ENCODE measurements at places on chromosomes 12 and 14. TPM values are rescaled to one million over a fixed set of nuclear protein-coding genes. Genes with fewer than 3 reads are reported as not detected.

Gene CPM
- total RNA-seq, result 0.43 TPM

Gene CYP46A1
- 0.10 TPM for total RNA-seq

Gene ADSS1
- 1.2 TPM for total RNA-seq

DNA sequence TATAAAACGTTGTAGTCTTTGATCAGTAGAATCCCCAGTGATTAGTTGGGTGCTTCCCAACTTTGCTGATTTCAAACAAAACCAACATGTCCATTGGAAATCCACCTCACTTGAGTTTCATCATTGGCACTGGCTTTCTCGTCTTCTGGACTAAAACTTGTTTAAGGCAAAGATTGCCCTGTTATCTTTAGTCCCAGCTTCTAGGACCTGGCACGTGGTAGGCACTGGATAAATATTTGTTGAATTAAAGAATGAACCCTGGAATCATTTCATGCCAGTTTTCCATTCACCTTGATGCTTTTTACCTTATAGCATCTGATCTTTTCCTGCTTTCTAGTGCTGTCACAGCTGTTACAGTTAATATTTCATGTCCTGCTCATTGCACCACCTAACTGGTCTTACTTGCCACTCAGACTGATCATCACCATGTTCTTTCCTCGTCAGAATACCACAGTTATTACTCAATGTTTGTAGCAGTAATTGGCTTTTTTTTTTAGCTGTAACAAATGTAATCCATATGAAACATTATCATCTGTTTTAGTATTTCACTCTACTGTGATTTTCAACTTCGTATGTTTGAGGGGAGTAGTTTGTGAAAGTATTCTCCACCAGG is 7.3 kb upstream of the C12orf50 start:
- DNase-seq, result peak; percentile 12

DNA sequence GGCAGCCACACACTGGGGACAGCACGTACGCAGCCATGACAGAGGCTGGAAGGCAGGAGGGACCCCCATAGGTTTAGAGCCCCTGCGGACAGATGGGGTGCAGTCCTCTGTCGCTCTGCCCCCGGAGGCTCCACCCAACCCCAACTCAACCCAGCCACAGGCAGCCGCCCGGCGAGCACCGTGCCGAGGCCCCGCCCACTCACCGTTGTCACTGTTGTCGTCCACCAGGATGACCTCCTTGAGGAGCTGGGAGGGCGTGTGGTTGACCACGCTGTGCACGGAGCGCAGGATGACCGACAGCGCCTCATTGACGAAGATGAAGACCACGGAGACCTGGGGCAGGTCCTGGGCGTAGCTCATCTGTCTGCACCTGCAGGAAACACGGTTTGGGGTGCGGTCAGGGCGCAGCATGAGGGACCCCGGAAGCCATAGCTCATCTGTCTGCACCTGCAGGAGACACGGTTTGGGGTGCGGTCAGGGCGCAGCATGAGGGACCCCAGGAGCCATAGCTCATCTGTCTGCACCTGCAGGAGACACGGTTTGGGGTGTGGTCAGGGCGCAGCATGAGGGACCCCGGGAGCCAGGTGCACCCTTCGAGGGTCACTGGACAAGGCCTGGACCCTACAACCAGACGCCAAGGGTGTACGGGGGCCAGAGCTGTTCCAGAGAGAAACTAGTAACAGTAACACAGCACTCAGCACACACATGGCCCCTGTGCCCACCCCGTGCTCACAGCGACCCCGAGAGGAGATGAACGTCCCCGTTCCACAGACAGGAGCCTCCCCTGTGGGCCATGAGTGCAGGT is 66.9 kb downstream of the GALNT9 start:
- no peak for DNase-seq

- DNase-seq, result no peak
These were observed 22.4 kb upstream of the PPM1H start for GRCh38 chr12:62957233-62957953.

- no peak for DNase-seq
These were observed 331.1 kb downstream of the GLT1D1 start for GRCh38 chr12:129184127-129184928.

DNA sequence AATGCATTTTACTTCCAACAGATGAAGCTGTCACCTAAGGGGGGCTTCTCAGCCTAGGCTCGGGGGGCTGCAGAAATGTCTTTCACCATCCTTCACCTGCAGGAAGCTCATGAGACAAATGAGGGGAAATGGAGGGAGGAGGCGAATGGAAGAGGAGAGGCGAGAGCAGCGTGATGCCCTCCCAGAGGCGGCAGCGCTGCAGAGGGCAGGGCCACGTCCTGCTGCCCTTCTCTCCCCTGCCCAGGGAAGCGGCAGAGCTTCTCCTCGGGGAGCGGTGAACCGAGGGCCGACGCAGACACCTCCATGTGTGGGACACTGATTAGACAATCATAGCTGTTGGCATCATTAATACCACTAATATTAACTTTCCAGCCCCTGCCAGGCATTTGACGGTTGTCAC is 78.3 kb downstream of the SERPINA3 start:
- no peak for DNase-seq

DNA sequence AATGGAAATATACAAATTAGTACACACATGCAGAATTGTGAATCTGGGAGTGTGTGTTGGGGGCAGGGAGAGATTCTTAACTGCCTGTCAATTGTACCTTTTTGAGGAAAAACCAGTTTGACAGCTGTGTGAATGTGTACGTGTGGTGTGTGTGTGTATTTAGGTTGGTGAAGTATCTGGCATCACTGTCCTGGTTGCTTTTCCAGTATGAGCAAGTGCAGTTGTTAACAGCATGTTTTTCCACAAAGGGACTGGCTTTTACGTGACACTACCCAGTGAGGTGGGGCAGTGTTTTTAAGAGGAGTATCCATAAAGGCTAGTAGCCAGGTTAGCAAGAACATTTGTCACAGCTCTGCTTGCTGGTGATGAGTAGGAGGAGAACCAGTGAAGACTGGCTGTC is 56.1 kb downstream of the DAAM1 start:
- DNase-seq, result no peak

GRCh38 chr12:109084425-109084824 is 8.8 kb downstream of the ALKBH2 start:
- DNase-seq, result no peak

DNA sequence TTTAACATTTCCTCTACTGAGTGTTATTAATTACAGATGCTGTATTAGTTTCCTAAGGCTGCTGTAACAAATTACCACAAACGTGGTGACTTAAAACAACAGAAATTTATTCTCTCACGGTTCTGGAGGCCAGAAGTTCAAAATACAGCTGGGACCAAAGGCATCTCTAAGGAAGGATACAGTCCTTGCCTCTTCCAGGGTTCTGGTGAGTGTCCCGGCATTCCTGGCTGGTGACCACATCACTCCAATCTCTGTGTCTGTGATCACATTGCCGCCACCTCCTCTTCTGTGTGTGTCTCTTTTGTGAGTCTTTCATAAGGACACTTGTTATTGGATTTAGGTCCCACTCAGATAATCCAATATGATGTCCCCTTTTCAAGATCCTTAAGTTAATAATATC is 85.1 kb upstream of the CCDC198 start:
- no peak for DNase-seq

DNA sequence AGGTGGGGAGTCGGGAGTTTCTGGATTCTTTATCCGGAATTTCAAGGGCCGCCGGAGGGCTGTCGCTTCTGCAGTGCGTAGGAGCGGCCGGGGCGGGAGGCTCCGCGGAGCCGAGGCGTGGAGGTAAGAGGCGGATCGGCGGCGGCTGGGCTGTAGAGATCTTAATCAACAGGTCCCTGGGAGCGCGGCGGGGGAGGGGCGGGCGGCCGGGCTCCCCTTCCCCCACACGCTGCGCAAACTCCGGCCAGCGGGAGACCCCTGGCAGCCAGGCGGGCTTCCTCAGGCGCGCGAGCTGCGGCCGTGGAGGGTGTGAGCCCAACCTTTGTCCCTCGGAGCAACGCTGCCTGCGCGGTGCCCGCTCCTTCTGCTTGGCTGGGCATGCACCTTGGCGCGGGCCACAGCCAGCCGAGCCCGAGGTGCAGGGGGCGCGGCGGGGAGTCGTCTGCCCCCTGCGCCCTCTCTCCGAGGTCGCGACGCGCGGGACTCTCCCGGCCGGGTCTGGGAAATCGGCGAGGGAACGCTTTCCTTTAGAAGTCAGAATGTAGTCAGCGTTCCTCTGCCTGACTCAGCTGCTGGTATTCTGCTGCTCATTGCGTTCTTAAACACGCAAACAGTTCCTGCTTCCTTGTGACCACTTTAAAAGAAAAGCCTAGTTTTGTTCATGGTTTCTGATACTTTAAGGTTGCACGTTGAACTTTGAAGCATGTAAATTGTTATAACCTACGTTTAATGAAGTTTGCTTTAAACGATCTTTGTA is at the start of gene PALS1:
PALS1 (plus strand) TSS at position 25 of the 757 bp plus-strand sequence. CDS start 37,736 bp downstream, outside the sequence.
- peak; percentile 69 for DNase-seq

GRCh38 chr12:7113389-7113871 is 4.4 kb upstream of the C1RL start:
- peak; percentile 68 for DNase-seq

GRCh38 chr12:129887101-129887500 is 16.7 kb downstream of the TMEM132D start:
- no peak for DNase-seq

- DNase-seq, result no peak
These were observed 189.4 kb downstream of the NRXN3 start for GRCh38 chr14:78359581-78359980.

- DNase-seq, result peak; percentile 55
These were observed 17.0 kb downstream of the ANO6 start for GRCh38 chr12:45232756-45233372.

- no peak for DNase-seq
These were observed 56.1 kb upstream of the NCOR2 start for GRCh38 chr12:124623344-124624035.

All from SJCRH30 (cell line).